ENCODE measurements at places on chromosomes 12 and 14.

GRCh38 chr12:4899364-4899763, 10.3 kb upstream of the KCNA1 start:
- DNase-seq, result peak; percentile 73

DNA sequence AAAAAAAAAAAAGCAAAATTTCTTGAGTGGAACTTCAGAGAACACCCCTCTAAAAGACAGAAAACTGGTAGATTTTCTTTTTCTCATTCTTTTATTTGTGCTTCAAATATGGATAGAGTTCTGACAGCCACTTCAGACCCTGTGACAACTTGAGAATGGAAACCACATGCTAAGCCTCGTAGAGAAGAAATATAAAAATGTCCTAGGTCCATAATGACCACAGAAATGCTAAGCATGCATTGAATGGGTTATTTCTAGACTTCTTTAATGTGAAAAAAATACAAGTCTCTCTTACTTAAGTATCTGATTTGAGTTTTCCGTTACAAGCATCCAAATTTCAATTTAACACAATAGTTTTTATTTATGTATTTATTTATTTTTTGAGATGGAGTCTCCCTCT, 28.3 kb upstream of the DIO2 start:
- DNase-seq, result no peak

- peak; percentile 76 for DNase-seq
Observed at GRCh38 chr12:47808574-47809365, 10.9 kb downstream of the HDAC7 start.

- no peak for DNase-seq
Observed at GRCh38 chr12:31612819-31613218, 21.9 kb upstream of the DENND5B start.

DNA sequence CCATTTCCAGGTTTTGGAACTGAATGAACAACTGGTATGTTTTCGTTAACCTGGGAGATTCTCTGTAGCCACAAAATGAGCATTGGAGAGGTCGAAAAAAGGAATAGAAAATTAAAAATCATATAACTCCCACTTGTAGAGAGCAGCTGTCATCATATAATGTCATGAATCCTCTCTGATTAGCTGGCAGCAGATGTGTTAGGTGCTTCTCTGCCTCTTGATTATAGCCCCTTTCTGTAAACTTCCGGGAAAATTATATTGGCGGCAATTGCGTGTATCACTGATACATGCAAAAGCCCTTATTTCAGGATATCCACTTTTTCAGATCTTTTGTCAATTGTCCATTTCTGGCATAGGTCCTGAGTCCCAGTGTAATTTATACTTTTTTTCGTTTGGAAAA, 31.7 kb downstream of the FGD4 start:
- DNase-seq, result no peak

Data from DMS53 (cell line).